Immature natural killer cell (primary cell): ENCODE measurements at places on chromosomes 2 and 18.

GRCh38 chr2:26605195-26605998 lies 35.8 kb downstream of the CIB4 start:
- DNase-seq: peak; percentile 54

DNA sequence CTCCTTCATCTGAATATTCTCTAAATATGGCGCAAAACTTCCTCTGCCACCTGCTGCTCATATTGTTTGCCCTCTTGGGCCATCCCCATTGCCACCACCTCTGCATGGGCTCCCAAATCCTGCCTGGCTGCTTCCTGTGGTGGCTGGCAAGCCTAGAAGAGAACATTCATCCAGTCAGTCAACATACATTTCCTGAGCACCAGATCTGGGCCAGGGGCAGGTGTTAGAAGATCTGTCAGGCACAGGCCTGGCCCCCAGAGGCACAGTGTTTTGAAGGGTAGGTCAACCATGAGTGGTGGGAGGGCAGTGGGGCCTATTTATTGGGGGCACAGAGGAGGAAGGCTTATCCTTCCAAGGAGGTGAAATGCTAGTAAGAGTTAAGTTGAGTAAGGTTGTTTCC lies 73.2 kb downstream of the TMEM247 start:
- no peak for DNase-seq

DNA sequence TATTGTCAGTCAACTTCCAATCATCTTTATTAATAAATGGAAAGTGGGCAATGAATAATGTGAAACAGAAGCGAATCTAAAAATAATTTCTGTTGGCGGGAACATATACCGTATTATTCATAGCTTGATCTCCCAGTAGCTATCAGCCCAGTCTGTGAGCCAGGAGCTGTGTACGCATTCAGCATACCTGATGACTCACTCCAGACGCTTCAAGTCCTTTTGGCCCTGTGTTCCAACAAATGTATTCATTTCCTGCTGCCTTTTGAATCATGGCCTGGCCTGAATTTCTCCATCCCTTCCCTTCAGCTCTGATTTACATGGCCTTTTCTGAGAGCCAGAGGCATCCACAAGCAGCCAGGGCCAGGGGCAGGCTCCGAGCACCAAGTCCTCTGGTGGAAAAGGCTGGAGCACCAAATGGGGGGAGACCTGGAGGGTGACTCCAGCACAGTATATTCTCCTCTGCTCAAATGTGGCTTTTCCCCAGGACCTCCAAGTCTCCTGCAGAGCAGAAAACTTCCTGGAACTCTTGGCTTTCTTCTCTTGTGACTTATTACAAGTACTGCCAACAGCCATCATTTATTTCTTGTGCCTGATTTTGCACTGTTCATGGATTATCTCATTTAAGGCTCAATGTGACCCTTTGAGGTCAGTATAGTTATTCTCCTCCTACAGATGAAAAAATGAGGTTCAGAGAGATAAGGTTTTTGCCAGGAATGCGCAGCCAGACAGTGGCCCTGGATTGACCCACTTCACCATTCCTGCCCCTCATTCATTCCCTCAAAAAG lies 108.7 kb downstream of the EN1 start:
- no peak for DNase-seq

DNA sequence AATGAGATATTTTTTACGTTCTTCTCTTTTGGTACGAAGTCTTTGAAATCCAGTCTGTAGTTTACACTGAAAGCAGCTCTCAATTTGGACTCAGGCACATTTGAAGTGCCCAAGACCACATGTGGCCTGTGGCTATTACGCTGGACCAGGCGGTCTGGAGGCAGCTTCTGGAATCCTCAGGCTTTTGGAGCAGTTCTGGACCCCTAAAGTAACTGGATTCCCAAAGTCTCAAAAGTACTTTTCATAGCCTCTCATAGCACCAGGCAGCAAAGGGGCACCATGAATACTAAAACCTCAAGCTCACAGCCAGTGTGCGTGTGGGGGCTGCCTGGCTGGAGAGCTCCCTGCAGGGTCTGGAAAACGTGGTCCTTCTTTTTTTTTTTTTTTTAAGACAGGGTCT lies 119.0 kb downstream of the SMAD7 start:
- DNase-seq: no peak

GRCh38 chr2:119487434-119488244 lies 36.6 kb downstream of the SCTR start:
- no peak for DNase-seq

GRCh38 chr2:15983496-15983895 lies 43.1 kb downstream of the MYCN start:
- no peak for DNase-seq

DNA sequence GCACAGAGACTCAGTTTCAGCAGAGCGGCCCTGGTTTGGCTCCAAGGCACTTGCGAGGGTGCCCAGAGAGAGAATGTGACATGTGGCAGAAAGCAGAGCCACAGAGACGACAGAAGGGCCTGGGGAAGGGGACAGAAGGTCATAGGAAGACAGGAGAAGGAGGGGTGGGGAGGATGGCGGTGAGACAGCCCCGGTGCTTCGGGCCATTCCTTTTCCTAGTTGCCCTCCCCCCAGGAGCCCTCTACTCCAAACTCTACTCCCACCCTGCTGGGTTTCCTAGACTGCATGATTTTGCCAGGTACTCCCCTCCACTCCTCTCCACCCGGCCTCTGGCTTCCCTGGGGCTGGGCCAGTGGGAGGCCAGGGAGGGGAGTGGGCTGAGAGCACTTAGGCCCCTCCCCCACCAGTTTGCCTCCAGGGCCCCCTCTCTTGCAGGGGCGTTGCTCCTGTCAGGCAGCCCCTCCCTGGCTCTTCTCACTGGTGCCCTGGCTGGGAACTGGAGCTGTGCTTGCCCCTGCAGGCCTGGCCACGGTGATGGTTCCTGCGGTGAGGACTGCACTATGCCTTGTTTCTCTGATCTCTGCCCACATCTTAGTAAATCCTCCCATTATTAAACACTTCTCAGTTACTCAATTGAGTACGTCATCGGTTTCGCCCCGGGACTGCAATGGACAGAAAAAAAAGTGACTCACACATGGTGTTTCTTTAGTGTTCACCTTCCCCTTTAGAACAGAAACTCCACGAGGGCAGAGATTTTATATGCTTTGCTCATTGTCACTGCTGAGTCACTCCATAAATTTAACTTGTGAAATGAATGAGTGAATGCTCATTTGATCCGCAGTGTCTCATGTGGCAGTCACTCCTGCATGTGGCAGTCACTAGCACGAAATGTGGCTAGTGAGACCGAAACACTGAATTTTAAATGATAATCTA lies 58.7 kb upstream of the SP3 start:
- DNase-seq: no peak

DNA sequence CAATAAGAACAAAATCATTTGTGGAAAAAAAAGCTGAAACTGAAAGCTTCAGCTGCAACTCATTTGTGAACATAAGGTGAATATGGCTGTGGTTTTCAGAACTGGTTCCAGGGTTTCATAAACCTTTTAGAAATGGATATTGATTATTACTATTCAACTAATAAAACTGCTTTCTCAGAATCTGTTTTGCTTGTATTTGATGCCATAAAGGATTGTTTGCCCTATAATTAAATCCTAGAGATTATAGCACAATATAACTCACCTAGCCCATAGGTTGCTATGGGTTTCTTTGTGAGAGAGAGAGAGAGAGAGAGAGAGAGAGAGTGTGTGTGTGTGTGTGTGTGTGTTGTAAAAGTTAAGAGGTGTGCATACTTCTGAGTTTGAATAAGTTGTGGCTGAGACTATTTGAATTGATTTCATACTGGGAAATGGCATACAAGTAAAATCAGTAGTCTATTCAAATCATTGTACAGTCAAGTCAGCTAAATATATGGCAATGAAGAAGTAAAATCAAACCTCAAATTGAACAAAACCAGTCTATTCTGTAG lies 339.2 kb downstream of the ARHGAP15 start:
- DNase-seq: no peak

- DNase-seq: no peak
Observed at GRCh38 chr2:202780514-202781021, 91.0 kb downstream of the ICA1L start.

- DNase-seq: no peak
Observed at GRCh38 chr2:139000131-139000785, 220.1 kb upstream of the NXPH2 start.
